ENCODE measurements at places on chromosomes 3 and 15.

DNA sequence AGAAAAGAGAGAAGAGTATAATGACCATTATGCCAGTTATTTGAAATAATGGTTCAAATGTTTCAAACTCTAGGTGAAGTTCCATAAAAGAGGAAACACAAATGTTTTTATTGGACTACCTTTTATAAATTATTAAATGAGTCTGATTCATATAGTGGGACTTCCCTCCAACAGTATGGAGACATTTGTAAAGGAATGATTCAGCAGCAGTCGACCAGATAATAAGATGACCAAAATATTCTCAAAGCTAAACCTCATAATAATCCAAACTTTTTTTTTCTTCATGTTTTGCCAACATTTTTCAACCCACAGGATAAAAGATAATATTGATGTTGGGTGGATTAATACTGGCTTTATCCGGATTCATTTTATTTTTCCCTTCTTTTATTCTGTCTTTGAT is 18.8 kb downstream of the TIPARP start:
- no peak for DNase-seq

- DNase-seq: no peak
These were observed 8.8 kb upstream of the DNAJA4 start for GRCh38 chr15:78255421-78256043.

DNA sequence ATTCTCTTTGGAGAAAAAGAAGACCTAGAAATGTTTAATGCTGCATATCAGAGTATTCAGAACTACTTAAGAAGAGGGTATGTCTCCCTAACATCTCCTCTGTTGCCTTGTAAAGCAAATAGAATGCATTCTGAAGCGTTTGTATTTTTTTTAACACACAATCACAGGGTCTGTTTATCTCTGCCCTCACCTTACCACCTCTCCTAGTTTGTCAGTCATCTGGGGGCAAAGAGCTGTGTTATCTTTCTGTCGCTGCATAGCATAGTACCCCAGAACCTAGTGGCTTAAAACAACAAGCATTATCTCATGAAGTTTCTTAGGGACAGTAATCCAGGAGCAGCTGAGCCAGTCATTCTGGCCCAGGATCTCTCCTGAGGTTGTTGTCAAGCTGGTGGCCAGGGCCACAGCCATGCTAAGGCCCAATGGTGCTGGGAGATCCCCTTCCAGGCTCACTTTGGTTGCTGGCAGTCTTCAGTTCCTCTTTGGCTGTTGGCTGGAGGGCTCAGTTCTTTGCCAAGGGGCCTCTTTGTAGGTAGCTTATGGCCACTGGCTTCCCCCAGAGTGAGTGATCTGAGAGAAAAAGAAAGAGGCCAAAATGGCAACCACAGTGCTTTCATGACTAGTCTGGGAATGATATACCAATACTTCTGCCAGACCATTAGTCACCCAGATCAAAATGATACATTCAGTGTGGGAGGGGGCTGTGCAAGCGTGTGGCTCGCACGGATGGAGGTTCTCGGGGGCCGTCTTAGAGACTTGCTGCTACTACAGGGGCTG is 17.8 kb downstream of the EDEM1 start:
- peak; percentile 46 for DNase-seq

- DNase-seq: no peak
These were observed 61.8 kb upstream of the CMSS1 start for GRCh38 chr3:99755831-99756230.

- DNase-seq: no peak
These were observed 941.3 kb downstream of the DIPK2A start for GRCh38 chr3:144912968-144913367.

DNA sequence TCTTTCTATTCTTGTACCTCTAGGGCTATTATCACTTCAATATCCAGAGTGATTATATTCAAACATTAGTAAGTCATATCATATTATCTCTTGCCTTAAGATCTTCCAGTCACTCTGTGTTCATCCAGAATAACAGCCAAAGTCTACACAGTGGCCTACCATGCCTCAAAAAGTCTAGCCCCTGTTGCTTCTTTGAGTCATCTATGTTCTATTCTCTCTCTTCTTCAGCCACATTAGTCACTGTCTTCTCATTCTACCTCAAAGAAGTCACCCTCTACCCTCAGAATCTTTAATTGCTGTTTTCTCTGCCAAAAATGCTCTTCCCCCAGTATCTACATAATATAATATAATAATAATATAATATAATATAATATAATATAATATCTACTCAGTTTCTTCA is 356.0 kb downstream of the NLGN1 start:
- no peak for DNase-seq

DNA sequence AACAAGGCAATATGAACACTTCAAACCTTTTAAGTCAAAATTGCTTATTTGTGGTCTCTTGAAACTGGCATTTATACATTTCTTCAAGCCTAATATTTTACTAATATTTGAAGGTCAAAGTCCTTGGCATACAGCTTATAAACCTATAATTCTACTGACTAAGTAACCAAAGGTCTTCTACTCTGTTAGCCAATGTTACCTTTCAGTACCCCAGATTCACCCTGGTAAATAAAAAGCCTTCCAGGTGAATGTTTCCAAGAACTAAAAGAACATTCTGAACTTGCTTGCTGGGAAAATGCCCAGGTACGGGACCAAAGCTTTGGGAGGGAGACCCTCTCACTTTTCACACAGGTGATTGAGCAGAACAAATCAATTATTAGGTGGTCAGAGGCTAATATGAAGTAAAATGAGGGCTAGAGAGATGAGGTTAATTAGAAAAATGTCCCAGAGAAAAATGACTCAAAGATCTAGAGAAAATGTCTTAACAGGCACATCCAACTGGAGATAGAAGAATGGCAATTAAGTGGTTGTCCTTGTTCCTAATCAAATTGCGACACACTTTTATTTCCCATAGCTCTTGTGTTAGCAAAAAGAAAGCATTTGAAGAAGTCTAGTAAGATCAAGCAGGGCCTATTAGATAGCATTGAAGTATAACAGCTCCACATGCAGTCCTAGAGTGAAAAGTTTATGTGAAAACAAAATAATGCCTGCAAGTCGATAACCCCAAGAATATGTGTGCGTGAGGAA is 232.0 kb downstream of the FOXP1 start:
- DNase-seq: no peak

DNA sequence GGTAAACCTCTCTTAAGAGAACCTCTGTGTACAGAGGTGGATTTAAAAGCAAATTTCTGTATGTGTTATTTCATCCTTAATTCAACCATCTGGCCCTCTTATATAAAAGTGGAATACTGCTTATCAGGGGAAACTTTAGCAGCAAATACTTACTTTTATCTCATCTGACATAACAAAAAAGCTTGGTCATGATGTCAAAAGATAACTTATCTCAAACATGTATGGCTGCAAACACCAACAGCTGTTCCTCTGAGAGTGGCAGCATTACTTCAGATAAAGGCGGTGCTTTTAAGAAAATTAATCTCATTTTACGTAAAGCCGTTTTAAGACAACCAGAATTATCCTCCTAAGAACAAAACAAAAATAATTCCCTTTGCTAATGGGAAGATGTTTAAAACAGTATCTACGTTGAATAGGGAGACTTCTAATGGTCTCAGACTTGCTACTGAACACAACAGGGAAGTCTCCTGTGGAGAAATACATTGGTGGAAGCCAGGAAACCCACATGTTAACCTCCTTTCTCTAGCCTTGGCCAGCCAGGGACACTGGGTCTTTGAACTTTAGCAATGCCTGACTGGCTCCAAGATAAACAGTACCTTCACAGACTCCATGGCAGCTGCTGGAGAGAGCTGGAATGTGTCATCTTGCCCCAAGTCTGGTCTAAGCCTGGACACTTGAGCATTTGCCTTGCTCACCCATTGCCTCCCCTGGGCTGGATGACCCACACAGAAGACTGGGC is 18.1 kb downstream of the ARRDC4 start:
- DNase-seq: no peak
